ENCODE measurements at places on chromosomes 5 and 9.

GRCh38 chr5:151598549-151598948, 7.4 kb upstream of the FAT2 start:
- no peak for DNase-seq

DNA sequence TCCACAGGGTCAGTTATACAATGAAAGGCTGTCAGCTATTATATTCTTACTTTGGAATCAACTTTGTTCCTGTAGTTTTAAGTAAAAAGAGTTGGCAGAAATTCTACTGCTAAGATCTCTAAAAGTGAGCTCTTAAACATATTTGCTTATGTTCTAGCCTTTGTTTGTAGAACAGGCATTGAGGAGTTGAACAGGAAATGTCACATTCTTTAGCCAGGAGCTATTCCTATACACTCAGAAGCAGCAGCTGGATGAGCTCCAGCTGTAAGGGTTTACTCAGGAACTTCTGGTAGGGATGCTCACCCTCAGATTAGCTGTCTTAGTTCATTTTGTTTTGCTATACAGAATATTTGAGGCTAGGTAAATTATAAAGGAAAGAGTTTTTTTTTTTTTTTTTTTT, 22.4 kb upstream of the SPINK14 start:
- DNase-seq = no peak

GRCh38 chr5:117691081-117691870, 1116.7 kb upstream of the SEMA6A start:
- no peak for DNase-seq

- no peak for DNase-seq
Measured at GRCh38 chr5:1008451-1009358, at the start of gene NKD2. TSS of gene NKD2 (plus strand) at chr5:1008802. CDS start at chr5:1009058, 256 bp downstream.

DNA sequence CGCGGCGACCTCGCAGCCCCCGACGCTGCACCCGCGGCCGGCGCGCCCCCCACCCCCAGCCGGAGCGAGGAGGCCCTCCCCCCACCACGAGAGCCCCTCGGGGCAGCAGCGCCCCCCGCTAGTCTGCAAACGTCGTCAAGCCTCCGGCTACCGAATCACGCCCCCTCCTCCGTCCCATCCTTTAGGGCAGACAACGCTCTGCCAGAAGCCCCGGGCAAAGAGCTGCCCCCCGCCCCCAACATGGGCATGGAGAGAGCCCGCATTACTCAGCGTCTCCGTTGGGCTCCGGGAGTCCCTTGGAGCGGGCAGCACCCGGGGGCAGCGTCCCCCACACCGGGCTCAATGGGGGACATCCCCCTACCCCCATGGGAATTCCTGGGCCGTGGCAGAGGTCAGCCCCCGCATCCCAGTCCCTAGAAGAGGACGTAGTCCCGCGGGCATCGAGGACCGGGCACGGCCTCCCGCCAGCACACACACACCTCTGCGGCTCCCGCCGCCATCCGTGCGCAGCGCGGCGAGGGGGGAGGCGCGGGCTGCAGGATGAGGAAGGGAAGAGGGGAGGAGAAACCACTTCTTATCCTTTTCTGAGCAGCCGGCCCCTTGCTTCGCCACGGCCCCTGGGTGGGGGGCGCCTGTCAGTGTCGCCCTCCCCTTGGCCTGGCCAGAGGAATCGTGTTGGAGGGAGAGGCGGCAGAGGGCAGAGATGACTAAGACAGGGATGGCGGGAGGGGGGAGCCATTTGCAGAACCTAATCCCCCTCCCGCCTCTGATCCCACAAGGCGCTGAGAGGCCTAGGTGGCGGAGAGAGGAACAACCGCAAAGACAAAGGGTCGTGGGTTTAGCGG, 750 bp downstream of the DNM1 start:
- DNase-seq = no peak

DNA sequence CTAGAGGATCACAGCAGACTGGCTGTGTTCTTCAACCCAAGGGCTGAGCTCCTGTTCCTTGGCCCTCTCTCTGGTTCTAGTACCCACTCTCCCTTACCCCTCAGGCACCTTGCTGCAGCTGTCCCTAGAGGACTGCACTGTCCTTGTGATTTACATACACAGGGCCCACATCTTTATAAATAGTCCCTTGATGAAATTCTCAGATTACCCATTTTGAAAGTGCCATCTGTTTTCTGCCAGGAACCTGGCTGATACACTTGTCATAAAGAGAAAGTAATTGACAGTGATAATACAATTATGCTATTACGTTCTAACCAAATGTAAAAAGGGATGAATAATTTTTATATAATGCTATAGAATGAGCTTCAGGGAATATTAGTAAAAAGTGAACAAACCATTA, 16.5 kb upstream of the SPARC start:
- DNase-seq = no peak

GRCh38 chr5:118679264-118679940, 308.9 kb downstream of the DTWD2 start:
- no peak for DNase-seq

DNA sequence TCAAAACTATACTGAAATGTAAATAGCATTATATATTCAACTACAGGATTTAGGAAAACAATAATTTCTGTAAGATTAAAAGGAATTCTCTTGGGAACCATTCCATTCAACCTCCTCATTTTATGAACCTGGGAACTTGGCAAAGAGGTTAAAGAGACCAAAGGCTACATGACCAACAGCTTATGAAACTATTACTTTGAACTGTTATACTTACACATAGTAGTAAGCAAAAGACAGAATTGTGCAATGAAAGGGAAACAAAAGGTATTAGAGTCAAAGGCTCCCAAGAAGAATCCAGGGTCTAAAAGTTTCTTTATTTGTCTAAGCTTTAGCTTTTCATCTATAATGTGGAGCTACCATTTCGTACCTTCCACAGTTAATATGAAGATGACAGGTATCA, 7.2 kb downstream of the C9orf72 start:
- no peak for DNase-seq

- DNase-seq = no peak
Measured at GRCh38 chr5:16065831-16066230, 113.8 kb downstream of the MARCHF11 start.

Data from AG04450 (cell line).